Frontal cortex (tissue), 4 donors: ENCODE measurements at places on chromosomes 2 and 18.

DNA sequence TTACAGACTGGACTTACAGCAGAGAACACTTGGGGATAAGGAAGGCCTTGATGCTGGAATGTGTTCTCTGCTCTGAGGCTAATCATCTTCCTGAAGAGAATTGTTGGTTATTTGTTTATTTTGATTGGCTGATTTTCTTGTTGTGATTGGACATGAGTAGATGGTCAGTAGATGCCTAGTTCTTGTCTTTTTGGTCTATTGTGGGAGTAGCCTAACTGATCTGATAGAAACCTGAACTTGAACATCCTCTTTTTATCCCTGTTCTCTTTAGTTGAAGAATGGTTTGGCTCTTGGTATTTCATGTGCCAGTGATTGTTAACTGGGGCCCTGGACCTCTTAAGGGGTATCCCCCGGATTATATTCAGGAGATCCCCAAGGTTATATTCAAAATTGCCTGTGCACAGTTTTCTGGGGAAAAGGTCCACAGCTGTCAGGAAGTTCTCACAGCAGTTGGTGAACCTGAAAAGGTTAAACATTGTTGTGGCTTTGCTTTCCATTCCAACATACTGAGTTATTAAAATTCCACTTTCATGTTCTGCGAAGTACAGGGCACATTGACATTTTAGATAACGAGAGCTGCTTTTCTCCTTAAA is 13.6 kb downstream of the TWSG1 start:
- no peak for DNase-seq

DNA sequence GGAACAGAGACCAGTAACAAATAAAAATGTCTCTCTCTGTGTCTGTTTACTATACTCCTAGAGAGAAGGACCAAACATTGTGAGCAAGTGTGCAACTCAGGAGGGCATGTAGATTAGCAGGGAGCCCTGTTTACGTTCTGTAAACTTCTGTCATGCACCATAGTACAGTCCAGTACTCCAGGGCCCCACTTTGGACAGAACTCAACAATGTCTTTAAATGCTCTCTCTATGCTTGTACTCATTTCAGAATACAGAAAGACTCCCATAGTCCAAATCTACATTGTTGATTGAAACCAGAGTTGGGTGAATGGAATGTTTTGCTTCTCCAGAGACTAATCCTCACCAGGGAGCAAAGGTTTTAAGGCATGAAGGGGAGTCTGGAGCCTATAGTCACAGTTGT is 934.8 kb downstream of the NRXN1 start:
- DNase-seq: no peak

DNA sequence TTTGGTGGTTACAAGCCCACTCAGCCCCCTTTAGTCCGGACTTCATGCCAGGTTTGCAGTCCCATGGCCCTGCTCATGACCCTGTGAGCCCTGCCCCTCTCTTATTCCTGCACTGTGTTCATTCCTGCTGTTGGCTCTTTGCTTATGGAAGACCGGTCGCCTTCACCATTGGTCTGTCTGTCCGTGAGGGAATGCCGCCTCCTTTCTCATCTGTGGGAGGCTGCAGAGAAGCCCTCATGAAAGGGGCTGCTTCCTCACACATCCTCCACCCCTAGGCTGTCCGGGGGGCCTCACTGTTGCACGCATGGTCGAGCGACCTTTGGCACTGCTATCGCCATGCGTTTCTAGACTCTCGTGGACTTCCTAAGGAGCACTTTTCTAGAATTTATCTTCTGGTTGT is 16.3 kb downstream of the SH3RF3 start:
- no peak for DNase-seq

GRCh38 chr2:120291401-120292311 is 39.0 kb downstream of the RALB start:
- DNase-seq: no peak

- DNase-seq: no peak
Observed at GRCh38 chr2:120748310-120748709, 12.6 kb downstream of the GLI2 start.

DNA sequence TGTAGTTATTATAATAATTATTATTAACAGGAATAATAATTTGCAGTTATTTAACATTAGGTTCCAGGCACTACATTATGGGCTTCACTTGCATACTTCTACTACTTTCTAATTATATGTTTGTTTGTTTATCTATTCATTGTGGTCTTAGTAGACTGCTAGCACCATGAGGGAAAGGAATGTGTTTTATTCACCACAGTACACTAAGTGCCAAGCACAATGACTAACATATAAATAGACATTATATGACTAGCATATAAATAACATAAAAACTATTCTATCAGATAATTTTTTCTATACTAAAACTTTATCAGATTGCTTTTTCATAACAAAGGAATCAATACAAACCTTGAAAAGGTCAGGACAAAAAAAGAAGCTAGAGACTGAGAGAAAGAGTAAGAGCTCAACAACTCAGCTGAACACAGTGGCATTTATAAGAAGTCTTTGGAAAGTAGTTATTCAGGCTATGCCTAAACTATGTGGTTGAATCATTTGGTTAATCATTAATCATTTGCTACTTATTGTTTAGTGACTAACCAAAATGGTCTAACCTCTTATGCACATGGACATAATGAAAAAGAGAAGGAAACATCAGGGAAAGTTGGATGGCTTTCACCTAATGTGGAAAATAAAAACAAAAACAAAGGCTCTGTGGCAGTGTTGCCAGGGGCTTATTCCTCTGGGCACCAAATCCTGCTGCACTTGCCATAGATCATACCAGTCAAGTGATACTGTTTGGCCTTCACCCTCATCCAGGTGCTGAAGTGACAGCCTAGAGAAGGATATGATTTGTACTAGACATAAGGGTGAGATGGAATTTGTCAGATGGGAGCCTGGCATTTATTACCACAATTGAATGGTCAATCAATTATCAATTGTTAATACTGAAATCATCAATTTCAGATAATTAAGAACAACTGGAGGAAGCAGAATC is 174.9 kb downstream of the ETAA1 start:
- DNase-seq: no peak

- no peak for DNase-seq
Observed at GRCh38 chr18:47791461-47791985, 138.9 kb downstream of the SMAD2 start.

GRCh38 chr18:5628512-5629255 is 84.9 kb upstream of the EPB41L3 start:
- DNase-seq: peak; percentile 55

DNA sequence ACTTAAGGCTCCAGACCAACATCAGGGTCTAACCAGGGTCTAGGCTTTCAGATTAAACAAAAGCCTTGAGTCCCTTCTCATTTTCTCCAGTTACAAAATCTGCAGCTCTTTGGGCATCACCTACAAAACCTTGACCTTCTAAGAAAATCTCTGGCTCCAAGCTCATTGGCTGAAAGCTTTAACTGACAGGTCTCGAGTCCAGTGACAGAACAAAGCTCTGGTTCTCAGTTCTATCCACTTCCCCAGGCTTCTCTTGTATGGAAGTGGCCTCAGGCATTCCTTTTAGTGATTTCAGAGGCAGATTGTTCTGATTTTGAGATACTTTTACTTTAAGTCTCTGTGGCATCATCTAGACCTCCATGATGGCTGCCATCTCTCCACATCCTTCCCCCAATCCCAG is 11.3 kb downstream of the SIX2 start:
- DNase-seq: no peak

GRCh38 chr18:68763083-68763482 is 34.8 kb upstream of the CCDC102B start:
- DNase-seq: no peak
